Nucleus accumbens (tissue), 56 donors: ENCODE measurements at places on chromosomes 6 and 20.
A peak's percentile ranks its signal among the peaks of the same experiment; 100 is the strongest.

GRCh38 chr20:10832141-10832540 lies 158.3 kb upstream of the JAG1 start:
- no peak for DNase-seq

DNA sequence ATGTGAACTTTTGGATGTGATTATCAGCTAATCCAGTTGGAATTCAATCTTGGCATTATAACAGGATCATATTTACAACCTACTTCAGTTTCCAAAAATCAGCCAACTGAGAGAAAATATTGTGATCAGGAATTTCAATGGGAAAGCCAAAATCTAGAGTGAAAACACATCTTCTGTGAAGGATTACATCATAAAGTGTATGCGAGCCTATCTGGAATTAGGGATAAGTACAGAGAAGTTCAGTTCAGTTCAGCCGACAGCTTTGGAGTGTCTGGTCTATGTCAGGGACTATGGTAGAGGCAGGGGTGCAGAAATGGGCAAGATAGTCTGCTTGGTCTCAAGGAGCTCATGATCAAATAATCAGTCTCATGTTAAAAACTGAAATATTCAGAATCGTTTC lies 12.3 kb upstream of the PRIM2 start:
- no peak for DNase-seq

GRCh38 chr6:39847221-39847620 lies 55.0 kb downstream of the DAAM2 start:
- DNase-seq, result no peak

- DNase-seq, result no peak
These were observed 163.2 kb upstream of the TAB2 start for GRCh38 chr6:149154261-149154821.

GRCh38 chr6:108576709-108577108 lies 16.0 kb downstream of the FOXO3 start:
- DNase-seq, result no peak

DNA sequence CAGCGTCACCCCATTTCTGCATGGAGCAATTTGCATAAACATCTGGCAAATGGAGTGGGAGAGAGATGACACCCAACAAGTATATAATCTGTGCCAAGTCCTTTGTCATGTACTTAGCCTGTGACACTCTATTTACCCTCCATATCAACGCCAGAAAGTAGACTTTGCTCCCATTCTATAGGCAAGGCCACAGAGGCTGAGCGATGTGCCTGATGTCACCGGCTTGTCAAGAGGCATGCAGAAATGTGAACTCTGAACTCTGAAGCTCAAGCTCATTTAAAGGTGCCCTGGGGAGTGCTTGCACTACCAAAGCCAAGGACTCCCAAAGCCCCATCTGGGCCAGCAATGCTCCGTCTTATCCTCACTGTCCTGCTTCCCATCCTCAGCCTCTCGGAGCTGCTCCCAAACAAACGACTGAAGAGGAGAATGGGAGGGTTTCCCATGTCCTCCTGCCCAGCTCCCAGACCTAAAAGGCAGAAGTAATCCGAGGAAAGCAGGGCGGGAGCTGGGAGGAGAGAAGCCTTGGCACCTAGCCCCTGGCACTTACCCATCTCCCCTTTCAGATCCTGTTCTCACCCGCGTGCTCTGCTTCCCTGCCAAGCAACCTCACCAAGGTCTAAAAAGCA lies 9.2 kb downstream of the CPNE5 start:
- peak; percentile 54 for DNase-seq

DNA sequence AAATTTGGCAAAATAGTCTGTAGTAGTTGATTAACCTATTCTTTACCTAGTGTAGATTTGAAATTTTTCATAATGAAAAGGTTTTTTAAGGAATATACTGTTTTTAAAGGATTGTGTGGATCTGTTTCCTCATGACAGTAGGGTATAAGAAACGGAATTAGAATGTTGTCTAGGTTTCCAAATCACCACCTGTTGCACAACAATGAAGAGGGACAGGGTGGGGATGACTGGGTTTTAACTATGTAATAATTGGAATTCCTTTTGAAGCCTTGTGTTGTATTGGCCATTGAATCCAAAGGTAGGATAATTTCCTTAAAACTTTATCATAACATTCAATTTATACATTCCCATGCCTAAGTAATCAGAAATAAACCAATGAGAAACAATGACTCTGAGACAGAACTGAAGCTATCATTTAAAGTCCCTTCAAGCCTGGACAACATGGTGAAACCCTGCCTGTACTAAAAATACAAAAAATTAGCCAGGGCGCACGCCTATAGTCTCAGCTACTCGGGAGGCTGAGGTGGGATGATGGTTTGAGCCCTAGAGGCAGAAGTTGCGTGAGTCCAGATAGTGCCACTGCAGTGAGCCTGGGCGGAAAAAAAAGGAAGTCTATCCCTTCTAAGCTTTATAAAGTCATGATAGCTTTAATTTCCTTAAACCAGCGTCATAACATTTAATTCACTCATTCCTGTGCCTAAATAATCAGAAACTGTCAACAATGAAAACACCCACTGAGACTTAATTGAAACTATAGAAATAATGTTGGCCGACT lies 18.3 kb upstream of the SLC17A5 start:
- DNase-seq, result no peak

- no peak for DNase-seq
These were observed 7.7 kb upstream of the KLHL31 start for GRCh38 chr6:53673162-53673727.

GRCh38 chr20:11891776-11892545 lies 25.7 kb upstream of the BTBD3 start:
- DNase-seq, result no peak

- no peak for DNase-seq
These were observed 385.7 kb upstream of the CITED2 start for GRCh38 chr6:139760128-139760527.

- no peak for DNase-seq
These were observed 27.3 kb downstream of the GMPR start for GRCh38 chr6:16265351-16266341.

DNA sequence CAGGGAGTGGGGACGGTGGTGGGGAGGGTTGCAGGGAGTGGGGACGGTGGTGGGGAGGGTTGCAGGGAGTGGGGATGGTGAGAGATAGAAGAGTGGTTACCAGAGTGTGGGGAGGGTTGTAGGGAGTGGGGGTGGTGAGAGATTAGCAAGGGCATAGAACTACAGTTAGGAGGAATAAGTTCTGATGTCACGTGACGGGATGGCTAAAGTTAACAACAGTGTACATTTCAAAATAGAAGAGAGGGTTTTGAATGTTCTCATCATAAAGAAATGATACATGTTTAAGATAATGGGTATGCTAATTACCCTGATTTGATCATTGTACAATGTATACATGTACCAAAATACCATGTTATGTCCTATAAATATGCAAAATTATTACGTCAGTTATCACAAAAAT lies 57.6 kb upstream of the FRMD1 start:
- DNase-seq, result no peak

DNA sequence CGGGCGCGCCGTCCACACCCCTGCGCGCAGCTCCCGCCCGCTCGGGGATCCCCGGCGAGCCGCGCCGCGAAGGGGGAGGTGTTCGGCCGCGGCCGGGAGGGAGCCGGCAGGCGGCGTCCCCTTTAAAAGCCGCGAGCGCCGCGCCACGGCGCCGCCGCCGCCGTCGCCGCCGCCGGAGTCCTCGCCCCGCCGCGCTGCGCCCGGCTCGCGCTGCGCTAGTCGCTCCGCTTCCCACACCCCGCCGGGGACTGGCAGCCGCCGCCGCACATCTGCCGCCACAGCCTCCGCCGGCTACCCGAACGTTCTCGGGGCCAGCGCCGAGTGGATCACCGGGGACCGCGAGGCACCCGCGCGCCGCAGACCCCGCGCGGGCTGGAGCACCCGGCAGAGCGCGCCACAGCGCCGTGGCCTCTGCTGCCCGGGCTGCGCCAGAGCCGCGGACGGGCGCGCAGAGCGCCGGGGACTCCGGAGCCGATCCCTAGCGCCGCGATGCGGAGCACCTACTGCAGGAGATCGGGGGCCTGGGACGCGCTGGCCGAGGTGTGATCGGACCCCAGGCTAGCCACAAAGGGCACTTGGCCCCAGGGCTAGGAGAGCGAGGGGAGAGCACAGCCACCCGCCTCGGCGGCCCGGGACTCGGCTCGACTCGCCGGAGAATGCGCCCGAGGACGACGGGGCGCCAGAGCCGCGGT lies at the start of gene BMP2:
BMP2 (plus strand) TSS at position 151 of the 692 bp plus-strand sequence. CDS start 2,441 bp downstream, outside the sequence.
- DNase-seq, result peak; percentile 61

DNA sequence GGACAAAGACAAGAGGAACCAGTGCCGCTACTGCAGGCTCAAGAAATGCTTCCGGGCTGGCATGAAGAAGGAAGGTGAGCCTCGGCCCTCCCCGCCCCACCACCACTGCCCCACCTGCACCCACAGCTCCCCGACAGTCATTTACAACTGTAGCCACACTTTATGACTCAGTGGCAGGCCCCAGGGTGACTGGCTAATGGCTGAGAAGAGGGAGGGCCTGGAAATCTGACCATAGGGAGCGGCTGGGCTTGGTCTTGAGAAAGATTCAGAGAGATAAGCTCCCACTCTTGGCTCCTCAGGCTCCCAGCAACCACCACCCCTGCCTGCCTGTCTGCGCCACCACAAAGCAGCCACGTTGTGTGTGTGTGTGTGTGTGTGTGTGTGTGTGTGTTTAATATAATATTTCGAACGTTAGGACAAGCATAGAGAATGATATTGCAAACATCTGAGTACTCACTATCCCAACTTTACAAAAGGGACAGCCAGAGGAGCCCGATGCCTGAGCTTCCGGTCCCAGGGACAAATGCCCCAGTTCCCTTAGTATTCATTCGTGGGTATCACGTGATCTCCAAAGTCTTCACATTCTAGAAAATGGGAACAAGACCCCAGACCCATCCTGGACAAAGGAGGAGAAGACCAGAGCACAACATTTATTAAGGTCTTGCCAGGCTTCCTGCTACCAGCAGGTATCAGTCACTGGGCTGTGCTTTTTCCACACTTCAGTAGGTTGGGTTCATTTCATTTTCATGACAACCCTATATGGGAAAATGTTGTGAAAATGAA lies 52.1 kb downstream of the HNF4A start:
- no peak for DNase-seq

- no peak for DNase-seq
These were observed 6.9 kb upstream of the ADGRB3 start for GRCh38 chr6:68628161-68628560.

DNA sequence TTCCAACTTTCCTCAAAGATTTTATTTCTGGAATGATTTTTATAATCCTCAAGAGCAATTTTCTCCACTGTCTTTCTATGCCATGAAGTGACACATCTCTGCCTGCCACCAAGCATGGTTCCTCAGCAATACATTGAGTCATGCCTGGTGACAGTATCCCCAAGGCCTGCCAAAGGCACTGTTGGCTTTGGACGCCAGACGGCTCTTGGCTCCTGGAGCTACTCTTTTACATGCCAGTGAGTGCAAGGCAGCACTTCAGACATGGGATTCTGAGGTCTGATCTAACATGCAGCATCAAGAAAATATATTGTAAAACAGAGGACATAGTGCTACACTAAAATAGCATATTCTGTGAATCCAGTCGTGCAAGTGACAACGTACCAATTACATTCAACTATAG lies 20.1 kb upstream of the PLEKHG1 start:
- DNase-seq, result no peak

DNA sequence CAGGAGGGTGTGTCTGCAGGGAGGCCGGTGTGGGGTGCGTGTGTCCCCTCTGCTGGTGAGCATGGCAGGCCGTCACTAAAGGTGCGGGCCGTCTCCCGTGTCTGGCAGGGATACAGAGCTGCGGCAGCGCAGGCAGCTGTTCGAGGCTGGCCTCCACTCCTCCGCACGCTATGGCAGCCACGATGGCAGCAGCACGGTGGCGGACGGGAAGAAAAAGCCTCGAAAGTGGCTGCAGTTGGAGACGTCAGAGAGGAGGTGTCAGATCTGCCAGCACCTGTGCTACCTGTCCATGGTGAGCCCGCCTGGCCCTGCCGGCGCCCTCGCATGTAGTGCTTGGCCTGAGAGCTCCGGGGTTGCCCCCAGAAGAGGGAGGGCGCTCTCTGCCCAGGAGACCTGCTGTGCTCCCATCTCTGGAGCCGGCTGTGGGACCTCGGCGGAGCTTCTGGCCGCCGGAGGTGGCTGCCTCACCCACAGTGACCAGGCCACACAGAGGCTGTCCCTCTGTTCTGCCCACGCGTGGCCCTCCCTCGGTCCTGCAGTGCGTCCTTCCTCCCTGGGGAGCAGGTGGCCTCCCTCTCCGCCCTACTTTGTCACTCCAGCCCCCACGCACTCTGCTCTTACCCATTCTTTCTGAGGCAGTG lies 149.6 kb downstream of the DTNBP1 start:
- DNase-seq, result no peak

DNA sequence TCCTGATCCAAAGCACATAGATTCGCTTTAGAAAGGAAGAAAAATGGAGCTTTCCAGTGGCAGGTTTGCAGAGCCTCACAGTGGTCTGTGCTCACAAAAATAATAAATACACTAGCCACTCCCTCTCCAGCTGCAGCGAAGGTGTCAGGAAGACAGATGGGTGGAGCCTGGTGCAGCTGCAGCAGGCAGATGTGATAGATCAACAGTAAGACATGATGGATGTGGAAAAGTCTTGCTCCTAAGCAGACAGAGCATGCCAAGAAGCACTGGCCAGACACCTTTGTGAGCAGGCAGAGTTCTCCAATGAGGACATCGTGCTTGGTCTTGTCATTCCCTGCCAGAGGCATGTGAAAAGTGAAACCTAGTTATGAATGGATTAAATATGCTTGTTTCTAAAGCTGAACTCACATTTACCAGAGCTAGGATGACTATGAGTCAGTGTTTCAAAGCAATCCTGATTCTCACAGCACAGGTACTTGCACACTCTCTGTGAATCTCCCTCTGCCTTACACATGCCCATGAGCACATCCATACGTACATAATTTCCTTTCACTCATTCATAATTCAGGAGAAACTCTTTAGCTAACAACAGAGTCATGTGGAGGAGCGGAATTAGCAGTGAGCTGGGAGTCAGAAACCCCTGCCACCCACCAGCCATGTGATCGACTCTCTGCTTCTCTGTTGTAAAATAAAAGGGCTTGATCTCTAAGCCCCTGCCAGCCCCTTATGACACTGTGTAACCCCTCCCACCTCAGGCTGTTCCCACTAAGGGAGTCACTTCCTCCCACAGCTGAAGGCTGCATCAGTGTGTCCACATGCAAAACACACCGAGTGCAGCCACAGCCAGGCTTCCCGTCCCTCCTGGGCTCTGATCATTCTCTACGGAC lies 111.2 kb downstream of the SCML4 start:
- DNase-seq, result no peak
